ENCODE measurements at places on chromosomes 4 and X.

- DNase-seq, result no peak
Measured at GRCh38 chr4:157459785-157460184, 239.3 kb downstream of the GRIA2 start.

DNA sequence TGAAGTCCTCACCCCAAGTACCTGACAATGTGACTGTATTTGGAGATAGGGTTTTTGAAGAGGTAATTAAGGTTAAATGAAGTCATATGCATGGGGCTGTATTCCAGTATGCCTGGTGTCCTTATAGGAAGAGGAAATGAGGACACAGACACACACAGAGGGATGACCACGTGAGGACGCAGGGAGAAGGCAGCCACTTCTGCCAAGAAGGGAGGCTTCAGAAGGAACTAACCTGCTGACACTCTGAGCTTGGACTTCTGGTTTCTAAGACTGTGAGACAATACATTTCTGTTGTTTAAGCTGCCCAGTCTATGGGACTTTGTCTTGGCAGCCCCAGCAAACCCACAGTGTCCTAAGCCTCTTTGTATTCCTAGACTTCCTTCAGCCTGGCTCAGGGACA, 3.0 kb upstream of the SLC2A9 start:
- DNase-seq, result no peak

GRCh38 chrX:29468911-29469494, 746.4 kb upstream of the MAGEB2 start:
- DNase-seq, result no peak

GRCh38 chr4:79874197-79874596, 198.8 kb downstream of the ANTXR2 start:
- DNase-seq, result no peak

DNA sequence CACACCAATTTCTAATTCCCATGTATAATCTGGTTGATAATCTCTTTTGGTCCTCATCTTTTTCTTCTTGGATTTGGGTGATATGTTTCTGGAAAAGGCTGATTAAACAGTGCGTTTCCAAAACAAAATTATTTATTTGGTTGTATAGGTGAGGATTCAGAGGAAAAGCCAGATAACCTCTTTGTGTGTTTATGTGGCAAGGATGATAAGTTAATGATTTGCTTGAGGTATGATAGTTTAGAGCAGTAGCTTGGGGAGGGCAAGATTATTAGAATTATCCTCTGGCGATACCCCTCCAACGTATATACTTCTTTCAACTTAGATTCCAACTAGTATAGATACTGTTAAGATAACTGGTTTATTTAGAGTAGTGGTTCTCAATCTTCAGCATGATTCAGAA, 53.3 kb downstream of the SLC4A4 start:
- DNase-seq, result no peak

DNA sequence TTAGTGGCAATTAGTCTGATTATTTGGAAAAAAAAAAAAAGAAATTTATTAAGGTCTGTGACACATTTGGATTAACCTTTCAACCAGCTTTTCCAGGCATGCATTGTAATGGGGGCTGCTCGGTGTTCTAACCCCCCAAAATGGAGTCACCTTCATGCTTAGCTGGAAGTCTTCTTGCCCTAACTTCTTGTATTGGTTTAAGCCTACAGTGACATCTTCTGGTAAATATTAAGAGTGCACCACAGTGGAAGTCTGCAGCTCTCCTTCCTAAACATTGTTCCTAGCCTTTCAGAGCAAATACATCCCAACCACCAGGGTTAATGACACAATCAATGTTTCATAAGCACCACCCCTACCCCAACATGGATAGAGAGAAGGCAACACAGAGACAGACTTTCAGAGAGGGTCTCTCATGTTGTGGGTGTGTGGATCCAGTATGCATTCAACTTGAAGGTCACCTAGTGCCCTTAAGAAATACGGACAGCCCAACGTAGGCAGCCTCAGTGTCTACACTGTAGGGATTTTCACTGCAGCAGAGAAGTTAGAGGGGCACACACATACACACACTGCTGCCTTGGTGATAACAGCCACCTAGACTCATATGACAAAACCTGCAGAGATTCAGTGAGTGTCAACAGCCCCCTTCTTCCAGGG, 142.9 kb upstream of the MBNL3 start:
- no peak for DNase-seq

- no peak for DNase-seq
Measured at GRCh38 chr4:109126856-109127255, 175.6 kb downstream of the COL25A1 start.

DNA sequence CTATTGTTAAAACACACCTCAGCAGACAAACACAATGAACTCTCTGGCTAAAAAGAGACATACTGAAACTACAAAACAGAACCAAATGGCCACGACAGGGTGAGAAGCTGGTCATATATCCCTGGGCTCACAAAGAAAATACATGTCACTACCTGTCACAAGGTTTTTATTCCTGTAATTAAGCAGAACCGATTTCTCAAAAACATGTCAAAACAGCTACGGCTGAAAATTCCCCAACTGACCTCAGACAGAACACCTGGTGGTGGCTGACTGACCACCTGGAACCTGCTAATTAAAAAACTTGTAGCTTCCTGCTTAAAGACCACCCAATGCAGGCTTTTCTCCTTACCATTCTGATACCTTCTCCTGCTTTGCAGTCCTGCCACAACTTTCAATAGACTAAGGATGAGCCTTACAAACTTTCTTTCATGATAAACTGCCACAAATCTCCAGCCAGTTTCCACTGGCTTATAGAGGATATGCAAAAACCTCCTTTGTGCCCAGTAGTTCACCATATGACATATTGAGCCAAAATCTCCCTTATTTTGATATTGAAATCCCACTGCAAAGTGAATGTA, 571.9 kb downstream of the SPOCK3 start:
- no peak for DNase-seq

GRCh38 chr4:38684951-38685844, 21.2 kb downstream of the KLF3 start:
- DNase-seq, result no peak

GRCh38 chr4:148057516-148057915, 325.6 kb downstream of the ARHGAP10 start:
- DNase-seq, result no peak

DNA sequence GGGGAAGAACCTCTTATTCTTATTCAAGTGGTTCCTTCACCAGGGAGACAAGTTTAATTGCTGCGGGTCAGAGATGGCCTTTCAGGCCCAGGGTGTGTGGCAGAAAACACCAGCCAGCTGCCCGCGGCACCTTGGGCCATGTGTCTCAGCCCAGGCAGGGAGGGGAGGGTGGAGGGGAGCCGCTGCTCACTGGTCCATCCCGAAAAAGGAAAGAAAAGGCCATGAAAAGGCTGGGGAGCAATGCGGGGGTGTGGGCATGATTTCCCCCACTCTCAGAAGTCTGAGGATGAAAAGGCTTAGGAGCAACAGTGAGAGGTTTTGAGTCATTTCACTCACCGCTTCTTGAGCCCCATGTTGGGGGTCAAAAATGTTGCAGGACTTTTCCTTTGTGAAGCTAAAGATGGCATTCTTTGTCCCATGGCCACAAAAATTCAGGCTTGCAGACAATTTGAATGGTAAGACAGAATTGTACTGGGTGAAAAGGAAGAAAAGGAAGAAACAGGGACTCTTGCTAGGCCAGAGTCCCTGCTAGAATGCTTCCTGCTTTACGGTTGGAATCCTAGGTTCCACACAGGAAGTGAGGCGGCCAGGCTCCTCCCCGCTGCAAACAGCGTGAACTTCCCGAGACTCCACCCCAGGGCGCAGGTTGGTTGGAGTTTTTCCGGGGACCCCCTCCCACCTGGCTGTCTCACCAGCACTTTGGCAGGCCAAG, 17.4 kb upstream of the FAM47E start:
- no peak for DNase-seq

- DNase-seq, result no peak
Measured at GRCh38 chrX:147763131-147763530, 148.6 kb upstream of the FMR1 start.

DNA sequence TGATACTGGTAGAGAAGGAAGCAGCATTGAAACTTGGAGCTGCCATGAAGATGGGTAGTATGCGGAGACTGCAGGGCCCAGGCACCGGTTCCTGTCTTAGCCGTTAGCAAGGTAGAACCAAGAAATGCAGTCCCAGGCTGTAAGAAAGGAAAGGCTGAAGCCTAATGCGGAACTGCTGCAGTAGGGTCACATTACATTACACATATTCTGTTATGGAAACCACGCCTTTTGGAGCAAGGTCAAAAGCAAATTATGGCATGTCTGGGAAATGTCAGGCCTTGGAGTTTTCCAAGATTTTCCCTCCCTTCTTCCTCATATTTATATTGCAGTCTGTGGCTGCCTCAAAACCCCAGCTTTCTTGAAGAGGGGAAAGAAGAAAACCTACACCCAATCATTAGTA, 204.8 kb upstream of the RASGEF1B start:
- DNase-seq, result no peak

- peak; percentile 66 for DNase-seq
Measured at GRCh38 chrX:132219343-132219768, at the start of gene RAP2C. Gene RAP2C, minus strand, starts transcription at chrX:132219447. Its CDS starts 2,179 bp downstream, at chrX:132217268.

DNA sequence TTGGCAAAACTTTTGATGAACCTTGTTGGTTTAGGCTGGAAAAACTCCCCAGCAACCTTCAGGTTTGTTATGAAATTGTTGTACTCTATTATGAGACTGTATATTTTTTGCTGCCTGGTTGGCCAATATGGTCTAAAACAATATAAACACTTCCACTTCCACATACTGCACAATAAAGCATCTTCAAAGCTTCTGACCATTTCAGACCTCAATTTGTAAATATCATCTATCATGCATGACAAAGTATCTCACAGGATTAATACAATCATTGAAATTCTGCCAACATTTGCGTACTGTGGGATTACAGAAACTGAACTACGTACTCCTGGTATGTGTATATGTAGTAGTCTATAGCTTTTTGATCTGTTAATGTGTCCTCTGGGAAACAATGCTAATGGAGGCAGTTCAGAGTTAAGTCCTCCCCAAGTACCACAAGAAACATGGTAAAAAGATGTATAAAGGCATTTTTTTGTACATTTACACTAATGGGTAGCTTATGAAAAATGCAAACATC, 40.4 kb downstream of the GPC4 start:
- DNase-seq, result no peak

GRCh38 chrX:136736690-136737089, 44.0 kb downstream of the ARHGEF6 start:
- no peak for DNase-seq

DNA sequence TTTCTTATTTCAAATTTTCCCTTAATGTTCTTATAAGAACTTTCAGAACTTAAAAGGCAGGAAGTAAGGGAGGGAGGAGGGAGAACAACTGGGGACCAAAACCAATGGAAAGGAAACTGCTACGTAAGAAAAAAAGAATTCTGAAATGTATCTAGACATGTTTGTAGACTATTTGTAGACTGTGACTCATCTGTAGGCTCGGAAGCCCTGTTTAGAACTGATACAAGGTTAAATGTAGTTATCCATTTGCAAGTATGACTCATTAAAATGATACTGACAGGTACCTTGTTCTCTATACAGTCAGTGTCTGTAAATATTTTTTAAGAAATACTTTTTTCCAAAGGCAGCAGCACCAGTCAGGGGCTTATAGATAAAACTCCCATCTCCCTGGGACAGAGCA, 202.0 kb downstream of the DHX15 start:
- DNase-seq, result no peak

- DNase-seq, result no peak
Measured at GRCh38 chr4:32485956-32486355, 1765.8 kb downstream of the PCDH7 start.

DNA sequence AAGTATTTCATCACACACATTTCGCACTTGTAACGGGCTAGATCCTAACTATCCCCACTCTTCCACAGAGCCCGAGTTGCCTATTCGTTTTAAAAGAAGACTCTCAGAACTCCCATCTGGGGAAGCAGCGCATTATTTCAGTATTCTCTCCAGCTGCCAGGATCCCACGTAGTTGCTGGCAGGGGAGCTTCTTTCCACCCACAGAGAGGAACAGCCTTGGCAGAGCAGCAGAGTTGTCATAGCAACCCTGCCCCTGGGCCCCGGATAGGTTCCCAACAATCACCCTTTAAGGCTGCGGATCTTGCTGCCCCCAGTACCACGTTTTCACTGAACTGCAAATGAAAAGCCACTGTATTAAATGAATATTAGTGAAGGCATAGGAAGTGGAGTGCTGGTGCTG, 106.7 kb downstream of the GPM6A start:
- DNase-seq, result no peak

DNA sequence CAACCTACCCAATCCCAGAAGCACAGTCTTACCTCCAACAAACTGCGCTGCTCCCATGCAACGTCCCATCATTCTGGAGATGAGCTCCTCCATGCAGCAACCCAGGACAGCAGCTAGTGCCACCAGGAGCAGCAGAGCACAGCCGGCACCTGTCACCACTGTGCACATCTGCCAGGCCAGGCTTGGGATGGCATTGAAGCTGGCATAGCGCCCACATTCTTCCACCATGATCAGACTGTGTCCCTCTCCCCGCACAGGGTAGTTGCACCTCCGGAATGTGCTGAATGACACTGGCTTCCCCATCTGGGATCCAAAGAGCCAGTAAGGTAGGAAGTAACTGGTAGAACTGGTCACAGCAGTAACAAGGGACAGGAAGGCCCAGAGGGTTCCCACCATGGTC, 8.8 kb downstream of the LHFPL1 start:
- no peak for DNase-seq

DNA sequence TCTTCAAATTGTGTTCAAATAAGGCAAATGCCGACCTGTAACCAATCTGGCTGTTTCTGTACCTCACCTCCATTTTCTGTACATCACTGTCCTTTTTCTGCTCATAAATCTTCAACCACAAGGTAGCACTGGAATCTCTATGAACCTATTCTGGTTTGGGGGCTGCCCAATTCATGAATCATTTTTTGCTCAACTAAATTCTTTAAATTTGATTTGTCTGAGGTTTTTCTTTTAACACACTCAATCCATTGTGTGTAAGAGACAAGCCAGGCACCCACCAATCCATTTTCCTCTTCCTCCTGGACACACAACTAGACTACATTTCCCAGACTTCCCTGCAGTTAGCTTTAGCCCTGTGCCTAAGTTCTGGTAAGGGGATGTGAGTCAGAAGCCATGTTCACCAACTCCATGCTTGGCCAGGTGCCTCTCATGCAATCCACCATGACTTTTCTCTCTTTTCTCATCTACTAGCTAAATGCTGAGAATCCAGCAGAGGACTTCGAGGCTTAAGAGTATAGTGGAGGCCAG, 193.2 kb upstream of the KLF3 start:
- no peak for DNase-seq

GRCh38 chr4:69057620-69058409, 38.5 kb upstream of the UGT2B7 start:
- no peak for DNase-seq

DNA sequence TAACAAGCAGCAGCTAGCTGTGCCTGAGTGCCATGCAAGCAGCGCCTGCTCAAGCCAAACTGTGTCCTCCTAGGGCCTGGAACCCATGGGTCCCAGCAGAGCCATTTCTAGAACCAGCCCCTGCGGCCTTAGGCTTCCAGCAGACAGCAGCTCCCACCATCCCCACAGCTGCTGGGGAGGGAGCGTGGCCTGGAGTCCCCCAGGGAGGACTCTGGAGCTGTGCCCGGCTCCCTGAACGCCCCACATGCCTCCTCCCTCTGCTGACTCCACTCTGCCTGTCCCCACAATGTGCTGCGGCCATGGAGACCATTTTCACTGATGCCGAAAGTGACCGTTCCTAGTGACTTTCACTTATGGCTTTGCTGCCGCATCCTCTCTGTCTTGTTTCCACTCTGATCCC, 45.9 kb downstream of the GAK start:
- no peak for DNase-seq

GRCh38 chrX:3159995-3160720, 118.9 kb downstream of the ARSF start:
- no peak for DNase-seq
